ENCODE measurements at places on chromosomes 5 and 9.

GRCh38 chr9:123686131-123686828, 243.6 kb downstream of the DENND1A start:
- DNase-seq, result no peak

DNA sequence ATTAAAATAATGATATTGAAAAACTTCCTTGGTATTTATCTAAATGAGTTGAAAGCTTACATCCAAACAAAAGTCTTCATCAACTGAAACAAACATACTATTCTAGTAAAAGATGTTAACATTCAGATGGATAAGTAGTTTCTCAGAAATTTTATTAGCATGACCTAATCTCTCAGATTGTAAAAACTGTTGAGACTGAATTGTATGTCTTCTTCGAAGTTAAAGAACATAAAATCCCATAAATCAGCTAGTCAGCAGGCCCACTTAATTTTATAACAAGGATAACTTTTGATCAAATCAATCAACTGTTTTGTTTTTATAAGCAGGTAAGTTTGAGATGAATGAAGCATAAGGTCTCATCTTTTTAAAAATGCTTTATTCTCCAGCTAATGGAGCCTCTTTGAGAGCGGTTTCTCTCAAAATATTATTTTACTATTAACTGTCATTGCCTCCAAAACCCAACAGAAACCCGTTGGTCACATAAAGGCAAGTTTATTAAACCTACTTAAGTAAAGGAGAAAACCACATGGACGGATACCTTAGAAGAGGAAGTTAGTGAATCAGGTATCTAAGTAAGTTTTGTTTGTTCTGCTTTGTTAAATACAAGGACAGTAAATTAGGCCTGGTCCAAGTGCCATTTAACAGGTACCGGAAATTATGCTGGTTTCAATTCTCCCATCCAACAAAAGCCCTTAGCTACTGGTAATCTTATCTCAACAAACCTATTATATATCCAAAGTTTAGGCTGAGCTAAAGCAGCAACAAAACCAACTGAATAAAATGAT, 457.0 kb downstream of the PDE4D start:
- DNase-seq, result no peak

DNA sequence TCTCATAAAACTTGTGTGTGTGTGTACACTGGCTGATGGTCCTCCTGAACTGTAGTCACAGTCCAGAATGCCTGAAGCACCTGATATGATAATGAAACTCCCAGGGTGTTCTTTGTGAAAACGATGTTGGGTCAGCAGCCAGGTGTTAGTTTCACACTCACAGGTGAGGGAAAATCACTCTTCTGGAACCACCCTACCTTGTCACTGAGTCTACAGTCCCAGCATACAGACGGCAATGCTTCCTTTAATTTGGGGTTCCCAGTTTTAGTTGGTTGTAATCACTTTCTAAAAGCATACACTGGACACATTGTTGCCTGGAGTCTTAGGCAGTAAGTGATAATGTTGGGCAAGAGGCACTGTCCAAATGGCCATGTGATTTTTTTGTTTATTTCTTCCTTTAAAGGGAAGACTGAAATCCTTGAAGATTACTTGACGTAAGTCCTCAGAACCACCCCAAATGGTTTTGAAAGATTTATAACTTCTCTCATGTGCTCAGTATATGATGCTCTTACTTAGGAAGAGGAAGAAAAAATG, 18.2 kb upstream of the MGAT1 start:
- DNase-seq, result no peak

DNA sequence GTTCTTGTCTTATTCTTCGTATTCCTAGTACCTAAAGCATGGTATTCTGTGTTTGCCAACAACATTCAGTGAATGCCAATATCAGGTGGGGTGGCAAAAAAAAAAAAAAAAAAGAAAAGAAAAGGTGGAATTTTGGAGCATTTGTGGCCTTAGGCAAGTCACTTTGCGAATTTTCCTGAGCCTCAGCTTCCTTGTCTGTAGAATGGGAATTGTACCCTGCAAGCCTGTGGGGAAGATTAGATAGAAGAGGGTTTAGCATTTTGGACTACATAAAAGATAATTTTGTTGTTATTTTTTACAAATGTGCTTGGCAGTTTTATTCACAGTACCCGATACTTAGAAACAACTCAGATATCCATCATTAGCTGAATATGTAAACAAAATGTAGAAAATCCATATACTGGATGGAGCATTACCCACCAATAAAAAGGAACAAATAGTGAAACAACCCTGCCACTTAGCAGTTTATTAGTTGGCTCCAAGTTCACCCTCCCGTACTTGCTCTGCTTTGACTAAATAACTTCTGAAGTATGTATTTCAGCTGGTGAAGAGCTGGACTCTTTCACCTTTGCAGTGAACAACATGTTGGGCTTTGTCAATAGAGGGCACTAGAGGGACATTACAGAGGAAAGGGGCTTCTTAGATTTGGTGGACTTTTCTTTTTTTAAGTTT, 13.6 kb downstream of the UBE2D2 start:
- no peak for DNase-seq

- DNase-seq, result no peak
Measured at GRCh38 chr9:99075246-99075912, 29.5 kb upstream of the TGFBR1 start.
